GM13977 (cell line): ENCODE measurements at places on chromosomes 2 and 18.

GRCh38 chr2:156334496-156335478 is 2.3 kb upstream of the NR4A2 start:
- DNase-seq, result peak; percentile 62

GRCh38 chr2:127454595-127455565 is 36.7 kb downstream of the PROC start:
- no peak for DNase-seq

DNA sequence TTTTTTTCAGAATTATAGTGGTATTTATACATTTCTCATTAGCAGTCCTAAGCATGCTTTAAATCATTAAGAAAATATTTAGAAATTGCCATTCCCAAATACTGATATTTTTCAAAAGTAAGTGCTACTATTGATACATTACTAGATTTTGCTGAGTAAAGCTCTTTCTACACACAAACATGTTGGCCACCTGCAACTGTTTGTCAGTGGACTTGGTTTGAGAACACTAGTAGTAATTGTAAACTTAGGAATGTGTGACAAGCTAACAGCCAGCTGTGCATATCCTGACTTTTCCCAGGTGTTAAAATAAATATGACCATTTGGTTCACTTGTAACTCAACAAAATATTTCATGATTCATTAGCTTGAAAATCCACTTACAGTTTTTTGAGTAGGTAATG is 103.1 kb downstream of the MSTN start:
- no peak for DNase-seq

DNA sequence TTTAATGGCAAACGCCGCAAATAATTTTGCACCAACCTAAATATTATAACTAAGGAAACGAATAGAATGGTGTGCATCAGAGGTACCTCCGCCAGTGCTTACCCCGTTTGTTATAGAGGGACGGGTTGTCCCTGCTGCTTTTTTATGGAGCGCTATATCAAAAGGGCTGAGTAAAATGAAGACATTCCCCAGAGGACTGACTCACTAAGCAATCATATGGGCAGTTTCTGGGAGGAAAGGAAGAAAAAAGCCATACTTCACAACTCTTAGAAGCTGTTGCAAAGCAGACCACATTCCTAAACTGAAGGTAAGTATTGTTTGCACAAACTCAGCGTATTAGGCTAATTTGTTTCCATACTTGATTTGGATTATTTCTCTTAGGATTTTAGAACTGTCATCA is 12.9 kb downstream of the ID2 start:
- DNase-seq, result no peak

DNA sequence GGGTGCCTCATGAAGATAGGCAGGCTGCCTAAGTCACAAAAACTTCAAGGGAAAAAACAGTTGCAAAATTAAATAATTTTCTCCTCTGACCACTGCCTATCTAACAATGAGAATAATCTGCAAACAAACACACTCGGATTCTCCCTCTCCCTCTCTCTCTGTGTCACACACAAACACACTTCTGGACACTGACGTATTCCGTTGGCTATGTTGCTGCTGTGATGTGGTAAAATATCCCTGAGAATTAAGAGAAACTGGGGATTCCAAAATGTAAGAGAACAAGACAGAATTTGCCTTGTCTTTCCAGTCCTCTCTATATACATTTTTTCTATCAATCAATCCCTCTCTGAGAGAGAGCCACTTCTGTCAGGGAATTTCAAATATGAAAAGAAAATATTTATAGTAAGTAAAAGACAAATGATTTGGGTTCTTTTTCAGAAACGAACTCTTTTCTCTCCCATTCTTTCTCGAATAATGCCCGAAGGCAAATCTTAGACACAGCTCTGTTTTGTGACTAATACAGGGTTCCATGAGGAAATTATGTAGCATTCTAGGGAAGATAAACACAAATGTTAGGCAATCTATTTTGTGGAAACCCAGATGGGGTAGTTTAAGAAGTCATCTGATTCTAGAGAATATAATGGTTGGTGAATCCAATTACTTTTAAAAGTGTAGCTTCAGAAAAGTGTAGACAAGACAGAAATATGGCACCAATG is 310.3 kb upstream of the CYP26B1 start:
- no peak for DNase-seq

- DNase-seq, result peak; percentile 79
Measured at GRCh38 chr2:26692279-26692896, at the start of gene KCNK3. Gene KCNK3 (plus strand): TSS chr2:26692722. CDS start chr2:26692876, 154 bp downstream.

GRCh38 chr2:205133544-205133943 is 548.8 kb upstream of the NRP2 start:
- no peak for DNase-seq

DNA sequence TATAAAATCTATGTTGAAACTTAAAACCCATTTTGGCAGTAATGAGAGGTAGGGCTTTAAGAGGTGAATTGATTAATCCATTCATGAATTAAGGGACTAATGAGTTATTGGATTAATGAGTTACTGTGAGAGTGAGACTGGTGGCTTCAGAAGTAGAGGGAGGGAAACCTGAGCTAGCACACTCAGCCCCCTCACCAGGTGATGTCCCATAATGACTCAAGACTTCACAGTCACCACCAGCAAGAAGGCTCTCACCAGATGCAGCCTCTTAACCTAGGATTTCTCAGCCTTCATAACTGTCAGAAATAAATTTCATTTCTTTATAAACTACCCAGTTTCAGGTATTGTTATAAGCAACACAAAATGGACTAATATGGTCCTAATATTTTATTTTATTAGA is 621.7 kb upstream of the ACVR2A start:
- DNase-seq, result peak; percentile 7

GRCh38 chr2:129930451-129930850 is 49.0 kb upstream of the RAB6C start:
- no peak for DNase-seq

DNA sequence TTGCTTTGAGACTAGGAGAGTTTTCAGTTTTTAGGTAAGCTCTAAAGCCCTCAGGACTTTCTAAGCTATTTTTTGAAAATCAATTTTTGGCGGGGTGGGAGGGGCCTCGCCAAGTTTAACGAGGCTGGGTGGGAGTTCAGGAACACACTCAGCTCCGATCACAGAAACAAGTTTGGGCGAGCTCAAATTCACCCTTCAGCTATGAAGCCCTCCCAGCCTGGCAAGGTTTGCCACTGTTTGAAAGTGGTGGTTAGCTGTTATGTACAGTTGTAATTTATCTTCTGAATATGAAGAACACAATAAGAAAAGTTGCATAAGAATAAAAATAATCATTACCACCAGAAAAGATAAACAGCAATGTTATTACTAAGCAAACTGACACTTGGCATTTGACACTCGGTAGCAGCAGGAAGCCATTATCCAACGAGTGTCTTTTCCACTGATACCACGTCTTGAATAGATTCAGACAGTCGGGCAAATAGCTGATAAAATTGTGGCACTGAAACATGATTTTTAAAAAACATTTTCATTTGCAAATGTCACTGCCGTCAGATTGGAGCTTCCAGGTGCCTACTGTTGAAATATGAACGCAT is 59.8 kb downstream of the KCTD1 start:
- no peak for DNase-seq

- DNase-seq, result no peak
Measured at GRCh38 chr2:85589982-85590791, 5.4 kb upstream of the RNF181 start.

DNA sequence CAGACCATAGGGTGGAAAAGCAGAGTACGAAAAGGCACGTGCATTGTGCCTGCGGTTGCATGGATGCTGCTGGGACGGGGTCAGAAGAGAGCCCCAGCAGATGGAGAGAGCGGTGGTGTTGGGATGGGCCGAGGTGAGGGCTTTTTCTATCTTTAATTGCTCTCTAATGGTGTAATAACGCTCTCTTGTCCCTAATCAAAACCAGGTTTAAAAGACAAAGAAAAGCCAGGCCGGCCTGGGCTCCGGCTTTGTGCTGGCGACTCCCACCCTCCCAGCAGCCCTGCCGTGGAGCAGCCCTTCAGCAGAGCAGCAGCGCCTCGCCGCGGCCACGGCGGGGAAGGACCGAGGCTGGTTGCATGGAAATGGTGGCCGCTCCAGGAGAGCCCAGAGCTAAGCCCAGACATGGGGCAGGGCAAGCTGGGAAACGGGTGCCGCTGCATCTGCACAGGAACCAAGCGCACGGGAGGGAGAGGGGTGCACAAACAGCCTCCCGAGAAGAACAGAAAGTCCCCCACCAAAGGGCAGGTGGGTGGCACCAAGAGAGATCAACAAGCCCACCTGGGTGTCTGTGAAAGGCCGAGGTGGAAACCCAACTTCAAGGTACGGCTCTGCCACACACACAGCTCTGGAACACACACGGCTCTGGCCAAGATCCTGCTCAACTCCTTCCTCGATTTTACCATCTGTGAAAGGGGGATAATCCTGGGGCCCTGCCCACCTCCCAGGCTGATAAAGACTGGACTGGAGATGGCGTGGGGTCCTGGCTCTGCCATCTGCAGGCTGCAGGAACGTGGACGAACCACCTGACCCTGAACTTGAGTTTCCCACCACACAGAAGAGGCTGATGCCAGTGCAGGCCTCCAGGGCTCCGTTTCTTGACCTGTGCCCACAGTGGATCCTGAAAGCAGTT is 15.0 kb downstream of the HS1BP3 start:
- DNase-seq, result peak; percentile 89

- no peak for DNase-seq
Measured at GRCh38 chr2:231170055-231170454, 28.4 kb upstream of the ARMC9 start.

- DNase-seq, result no peak
Measured at GRCh38 chr18:40292985-40293710, 1661.9 kb upstream of the PIK3C3 start.

DNA sequence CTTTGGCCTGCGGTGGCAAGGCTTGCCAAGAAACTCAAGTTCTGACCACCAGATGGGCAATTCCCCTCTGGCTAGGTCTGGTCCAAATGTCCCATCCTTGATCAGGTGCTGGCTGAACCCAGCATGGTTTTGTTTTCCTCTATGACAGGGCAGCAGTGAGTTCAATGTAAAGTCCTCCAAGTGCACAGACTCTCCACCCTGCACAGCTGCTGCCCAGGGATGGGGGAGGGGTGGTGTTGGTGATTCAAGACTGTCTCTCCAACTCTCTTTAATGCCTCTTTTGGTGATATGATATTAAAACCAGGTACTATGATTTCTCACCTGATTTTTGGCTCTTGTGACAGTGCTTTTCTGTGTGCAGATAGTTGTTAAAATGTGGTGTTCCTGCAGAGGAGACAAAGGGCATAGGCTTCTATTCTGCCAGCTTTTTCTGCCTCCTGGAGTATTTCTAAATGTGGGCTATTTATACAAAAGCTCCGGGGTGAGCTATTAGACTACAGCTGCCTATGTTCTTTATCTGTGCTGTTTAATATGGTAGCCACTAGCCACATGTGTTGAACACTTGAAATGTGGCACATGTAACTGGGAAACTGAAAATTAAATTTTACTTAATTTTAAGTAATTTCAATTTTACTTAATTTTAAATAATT is 64.0 kb upstream of the STK39 start:
- no peak for DNase-seq

DNA sequence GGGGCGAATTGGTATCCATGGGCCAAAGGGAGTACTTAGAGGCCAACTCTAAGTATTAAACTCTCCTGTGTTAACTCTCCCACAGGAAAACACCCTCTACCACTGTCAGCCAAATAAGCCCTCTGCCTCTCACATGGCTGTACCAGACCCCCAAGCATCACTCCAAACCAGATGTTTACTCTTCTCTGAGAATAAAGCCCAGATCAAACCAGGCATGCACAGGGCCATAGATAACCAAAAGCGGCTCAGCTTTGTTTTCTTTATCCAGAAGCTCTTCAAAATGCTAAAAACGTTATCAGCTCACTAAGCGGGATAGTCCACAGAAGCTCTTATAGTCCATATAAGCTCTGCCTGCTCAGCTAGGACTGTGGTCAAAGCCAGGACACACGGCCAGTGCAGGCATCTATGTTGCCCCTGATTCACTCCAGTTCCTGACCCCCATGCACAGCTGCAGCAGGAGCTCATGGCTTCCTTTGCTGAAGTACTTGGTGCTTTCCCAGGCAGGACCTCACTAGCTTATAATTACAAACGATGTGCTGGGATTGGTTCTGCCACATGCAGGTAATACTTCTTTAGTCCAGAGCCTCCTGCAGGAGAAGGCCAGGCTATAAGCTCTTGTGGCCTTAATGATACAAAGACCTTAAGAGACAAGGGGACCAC is 21.0 kb upstream of the SEMA4C start:
- DNase-seq, result no peak

DNA sequence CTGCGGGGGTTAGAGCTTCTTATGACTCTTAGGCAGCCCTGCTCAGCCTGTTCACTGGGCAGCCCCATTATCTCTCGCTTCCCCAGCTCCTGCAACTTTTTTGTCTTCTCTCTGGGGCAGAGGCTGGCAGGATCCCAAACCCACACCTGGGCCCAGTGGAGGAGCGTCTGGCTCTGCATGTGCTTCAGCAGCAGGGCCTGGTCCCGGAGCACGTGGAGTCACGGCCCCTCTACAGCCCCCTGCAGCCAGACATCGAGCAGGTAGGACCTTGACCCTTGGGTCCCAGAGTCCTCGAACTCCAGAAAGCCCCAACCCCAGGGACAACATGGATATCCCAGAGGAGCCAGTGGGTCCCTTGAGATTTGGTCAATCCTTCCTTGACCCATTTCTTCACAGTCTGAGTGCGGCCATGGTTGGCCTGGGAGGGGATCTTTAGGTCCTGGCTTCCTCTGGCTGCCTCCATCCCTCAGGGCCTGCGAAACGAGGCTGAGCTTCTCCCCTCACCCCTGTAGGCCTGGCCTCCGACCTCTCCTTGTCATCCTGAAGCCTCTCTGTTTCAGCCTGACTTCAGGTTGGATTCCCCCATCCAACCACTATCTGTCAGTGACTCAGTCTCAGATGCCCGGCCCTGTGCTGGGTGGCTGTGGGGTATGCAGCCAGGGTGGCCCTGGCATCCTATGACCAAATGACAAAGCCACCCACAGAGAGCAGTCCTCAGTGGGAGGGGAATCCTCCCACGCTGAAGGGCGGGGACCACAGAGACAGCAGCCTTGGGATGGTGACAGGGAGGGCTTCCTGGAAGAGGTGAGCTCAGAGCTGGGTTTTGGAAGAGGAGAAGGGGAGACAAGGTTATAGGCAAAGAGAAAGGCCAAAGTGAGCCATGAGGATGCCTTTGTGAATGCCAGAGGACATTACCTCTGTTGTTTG is 214.2 kb downstream of the DYSF start:
- DNase-seq, result no peak

DNA sequence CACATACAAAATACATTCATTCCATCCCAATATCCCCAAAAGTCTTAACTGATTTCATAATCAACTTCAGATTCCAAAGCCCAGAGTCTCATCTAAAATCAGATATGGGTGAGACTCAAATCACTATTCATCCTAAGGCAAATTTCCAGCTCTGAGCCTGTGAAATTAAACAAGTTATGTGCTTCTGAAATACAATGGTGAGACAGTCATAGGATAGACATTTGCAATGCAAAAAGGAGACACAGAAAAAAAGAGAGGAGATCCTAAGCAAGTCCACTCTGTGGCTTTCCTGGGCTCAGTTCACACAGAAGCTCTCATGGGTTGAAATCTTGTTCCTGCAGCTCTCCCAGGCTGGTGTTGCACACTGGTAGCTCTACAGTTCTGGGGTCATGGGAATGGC is 18.3 kb downstream of the ZNF892 start:
- DNase-seq, result no peak

- DNase-seq, result no peak
Measured at GRCh38 chr2:152034257-152034801, 64.5 kb downstream of the CACNB4 start.

GRCh38 chr2:10956006-10956790 is 44.5 kb downstream of the KCNF1 start:
- DNase-seq, result no peak

GRCh38 chr2:78498125-78498524 is 527.4 kb upstream of the REG3G start:
- DNase-seq, result no peak
